ENCODE measurements at places on chromosomes 2 and 18.

- DNase-seq, result no peak
These were observed 529.2 kb upstream of the KLHL29 start for GRCh38 chr2:22855761-22856184.

GRCh38 chr2:42829671-42830440 lies 37.5 kb upstream of the HAAO start:
- peak; percentile 53 for DNase-seq

DNA sequence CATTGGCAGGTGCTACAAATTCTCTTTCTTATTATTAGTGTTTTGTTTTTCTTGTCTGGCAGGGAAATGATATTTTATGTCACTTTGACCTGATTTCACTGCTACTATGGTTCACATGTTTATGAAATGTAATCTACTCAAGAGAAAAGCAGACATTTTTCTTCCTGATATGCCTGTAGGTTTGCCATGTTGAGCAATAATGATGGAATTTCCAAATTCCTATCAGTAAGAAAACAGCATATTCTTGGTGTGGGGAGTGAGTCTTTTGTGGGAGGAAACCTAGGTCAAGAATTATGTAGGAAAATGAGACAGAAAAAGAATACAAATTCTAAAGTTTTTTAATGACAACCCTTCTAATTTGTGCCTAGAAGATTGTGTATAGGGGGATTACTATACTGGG lies 356.4 kb downstream of the SLC4A3 start:
- no peak for DNase-seq

GRCh38 chr2:239679755-239680154 lies 278.9 kb upstream of the HDAC4 start:
- DNase-seq, result no peak

GRCh38 chr2:28381225-28382180 lies 11.2 kb upstream of the FOSL2 start:
- DNase-seq, result no peak

- DNase-seq, result peak; percentile 43
These were observed 127.1 kb downstream of the CERS6 start for GRCh38 chr2:168583064-168583709.

- peak; percentile 72 for DNase-seq
These were observed 86.7 kb downstream of the C18orf54 start for GRCh38 chr18:54444319-54444914.

All from kidney tubule cell (primary cell).